ENCODE measurements at places on chromosomes 11 and 22.

GRCh38 chr22:25131198-25131887 is 68.3 kb upstream of the CRYBB3 start:
- DNase-seq: no peak

- DNase-seq: no peak
Observed at GRCh38 chr22:44623771-44624510, 78.1 kb upstream of the PRR5 start.

GRCh38 chr11:103609117-103610066 is 427.0 kb upstream of the DDI1 start:
- no peak for DNase-seq

DNA sequence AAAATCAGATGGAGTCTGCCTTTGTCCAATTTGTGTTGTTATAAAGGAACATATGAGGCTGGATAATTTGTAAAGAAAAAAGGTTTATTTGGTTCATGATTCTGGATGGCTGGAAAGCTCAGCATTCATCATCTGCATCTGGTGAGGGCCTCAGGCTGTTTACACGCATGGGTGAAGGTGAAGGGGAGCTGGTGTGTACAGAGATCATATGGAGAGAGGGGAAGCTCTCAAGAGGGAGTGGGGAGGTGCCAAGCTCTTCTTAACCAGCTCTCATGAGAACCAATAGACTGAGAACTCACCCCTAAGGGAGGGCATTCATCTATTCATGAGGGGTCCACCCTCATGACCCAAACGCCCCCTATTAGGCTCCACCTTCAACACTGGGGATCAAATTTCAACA is 40.0 kb downstream of the NEU3 start:
- DNase-seq: no peak

DNA sequence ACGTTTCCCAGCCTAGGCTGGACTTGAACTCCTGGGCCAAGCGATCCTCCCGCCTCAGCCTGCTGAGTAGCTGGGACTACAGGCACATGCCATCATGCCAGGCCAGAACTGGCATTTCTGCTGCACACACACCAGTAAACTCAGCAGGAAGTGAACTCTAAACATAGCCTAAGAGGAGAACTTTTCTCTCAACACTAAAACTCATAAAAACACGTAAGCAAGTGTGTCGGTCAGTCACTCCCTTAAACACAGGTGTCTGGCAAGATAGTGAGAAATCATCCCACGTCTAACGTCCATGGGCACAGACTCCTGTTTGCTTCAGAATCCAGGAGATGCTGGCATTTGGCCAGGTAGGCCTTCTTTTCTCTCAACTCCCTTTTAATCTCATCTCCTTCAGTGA is 104.8 kb downstream of the RPL27A start:
- no peak for DNase-seq

- no peak for DNase-seq
Observed at GRCh38 chr11:77079666-77080065, 12.9 kb downstream of the CAPN5 start.

DNA sequence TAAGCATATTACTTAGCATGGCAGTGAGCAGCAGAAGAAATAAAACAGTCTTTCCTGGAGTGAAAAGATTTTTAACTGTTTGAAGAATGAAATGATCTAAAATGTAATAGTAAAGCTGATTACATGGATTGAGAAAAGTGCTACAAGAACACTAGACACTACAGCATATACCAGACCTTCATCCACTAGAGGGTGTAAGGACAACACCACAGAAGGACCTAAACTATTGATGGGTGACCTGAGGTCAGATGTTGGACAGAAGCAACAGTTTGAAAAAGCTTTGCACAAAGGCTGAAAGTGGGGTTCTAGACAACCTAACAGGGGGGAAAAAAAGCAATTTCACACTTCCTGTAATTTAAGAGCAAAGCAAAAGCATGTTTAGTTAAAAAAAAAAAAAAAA is 97.7 kb downstream of the RBFOX2 start:
- DNase-seq: no peak

- no peak for DNase-seq
Observed at GRCh38 chr11:8080069-8080670, 841 bp upstream of the TUB start.

DNA sequence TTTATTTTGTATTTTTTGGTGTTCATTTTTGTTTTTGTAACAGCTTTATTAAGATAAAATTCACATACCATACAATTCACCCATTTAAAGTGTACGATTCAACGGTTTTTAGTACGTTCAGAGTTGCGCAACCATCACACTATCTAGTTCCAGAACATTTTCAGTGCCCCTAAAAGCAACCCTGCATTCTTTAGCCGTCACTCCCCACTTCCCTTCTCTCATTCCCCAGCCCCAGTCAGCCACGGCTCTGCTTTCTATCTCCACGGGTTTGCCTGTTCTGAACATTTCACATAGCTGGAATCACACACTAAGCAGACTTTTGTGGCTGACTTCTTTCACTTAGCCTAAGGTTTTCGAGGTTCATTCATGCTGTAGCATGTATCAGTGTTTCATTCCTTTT is 9.6 kb upstream of the KCNQ1OT1 start:
- DNase-seq: no peak

GRCh38 chr11:72309641-72310040 is 65.7 kb upstream of the PHOX2A start:
- no peak for DNase-seq

DNA sequence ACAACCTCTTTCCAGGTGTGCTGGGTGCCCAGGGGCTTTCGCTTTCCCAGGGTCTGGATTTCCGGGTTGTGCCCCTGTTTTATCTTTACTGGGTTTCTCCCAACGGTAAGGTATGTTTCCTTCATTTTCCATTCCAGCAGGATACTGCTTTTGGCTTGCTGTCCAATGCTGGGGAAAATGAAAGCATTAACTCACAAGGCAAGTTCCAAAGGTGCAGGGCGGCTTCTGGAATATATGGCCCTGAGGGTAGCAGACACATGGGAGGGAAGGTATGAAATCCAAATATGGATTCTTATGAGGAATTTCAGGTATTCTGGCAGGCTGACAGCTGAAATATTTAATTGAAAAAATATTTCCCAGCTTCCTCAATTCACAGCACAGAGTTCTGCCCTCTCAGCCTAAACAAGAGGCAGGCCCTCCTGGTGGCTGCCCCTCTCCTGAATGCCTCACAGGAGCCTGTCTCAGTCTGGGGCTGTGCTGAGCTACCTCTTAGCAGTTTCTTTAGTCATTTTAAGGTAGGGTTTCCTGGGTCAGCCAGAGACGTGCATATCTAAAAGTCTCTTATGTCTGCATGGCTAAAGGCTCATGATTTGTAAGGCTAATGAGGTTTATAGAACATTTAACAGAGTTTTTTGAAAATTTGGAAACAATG is 318.6 kb upstream of the B3GAT1 start:
- DNase-seq: no peak

DNA sequence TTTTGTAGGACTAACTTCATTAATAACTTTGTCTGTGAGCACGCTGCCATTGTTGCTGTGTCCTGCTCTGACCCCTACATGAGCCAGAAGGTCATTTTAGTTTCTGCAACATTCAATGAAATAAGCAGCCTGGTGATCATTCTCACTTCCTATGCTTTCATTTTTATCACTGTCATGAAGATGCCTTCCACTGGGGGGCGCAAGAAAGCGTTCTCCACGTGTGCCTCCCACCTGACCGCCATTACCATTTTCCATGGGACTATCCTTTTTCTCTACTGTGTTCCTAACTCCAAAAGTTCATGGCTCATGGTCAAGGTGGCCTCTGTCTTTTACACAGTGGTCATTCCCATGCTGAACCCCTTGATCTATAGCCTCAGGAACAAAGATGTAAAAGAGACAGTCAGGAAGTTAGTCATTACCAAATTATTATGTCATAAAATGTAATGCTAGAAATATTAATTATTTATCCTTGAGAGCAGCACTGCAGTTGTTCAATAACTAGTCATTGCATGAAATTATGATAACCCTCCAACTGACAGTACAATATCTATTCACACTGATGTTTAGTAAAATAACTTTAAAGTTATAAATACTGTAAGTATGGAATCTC is 46.4 kb upstream of the OR5D13 start:
- no peak for DNase-seq

DNA sequence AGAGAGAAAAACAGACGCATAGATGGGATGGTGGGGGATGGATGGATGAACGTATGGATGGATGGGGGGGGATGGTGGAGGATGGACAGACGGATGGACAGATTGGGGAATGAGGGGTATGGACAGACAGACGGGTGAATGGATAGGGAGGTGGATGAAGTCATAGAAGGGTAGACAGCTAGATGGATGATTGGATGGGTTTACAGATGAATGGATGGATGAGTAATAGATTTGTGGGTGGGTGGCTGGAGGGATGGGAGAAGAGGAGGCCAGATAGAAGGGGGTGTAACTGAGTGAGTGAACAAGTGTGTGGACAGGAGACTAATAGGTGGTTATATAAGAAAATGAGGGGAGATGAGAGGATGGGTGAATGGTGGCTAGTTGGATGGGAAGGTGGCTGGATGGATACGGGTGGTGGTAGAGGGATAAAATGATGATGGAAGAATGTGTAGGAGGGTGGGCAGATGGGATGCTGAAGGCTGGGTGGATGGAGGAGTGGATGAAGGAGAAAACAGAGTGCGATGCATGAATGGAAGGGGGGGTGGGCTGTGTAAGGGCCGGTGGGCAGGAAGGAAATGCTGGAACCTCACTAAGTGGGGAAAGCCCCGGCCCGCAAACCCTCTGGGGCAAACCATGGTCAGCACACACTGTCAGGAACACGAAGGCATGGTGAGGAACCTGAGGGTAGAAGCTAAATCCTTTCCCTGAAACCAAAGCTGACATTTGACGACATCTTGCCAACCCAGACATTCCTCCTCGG is 21.6 kb downstream of the ARVCF start:
- no peak for DNase-seq

DNA sequence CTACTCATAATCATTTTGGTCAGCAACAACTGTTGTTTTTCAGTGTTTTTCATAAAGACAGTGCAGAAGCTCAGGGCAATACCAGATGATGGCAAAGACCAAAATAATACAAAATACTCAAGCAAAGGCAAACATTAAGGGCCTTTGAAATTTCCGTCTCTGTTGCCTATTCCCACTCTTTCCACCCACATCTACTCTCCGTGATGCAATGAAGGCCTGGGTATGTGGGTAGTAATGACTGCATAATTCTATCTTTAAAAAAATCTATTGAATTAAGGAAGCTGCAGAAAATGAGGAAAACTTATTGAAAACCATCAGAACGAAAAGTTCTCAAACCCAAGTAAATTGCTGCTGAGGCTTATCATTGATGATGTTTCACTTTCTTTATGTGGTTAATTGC is 203.3 kb downstream of the MAML2 start:
- DNase-seq: no peak

- no peak for DNase-seq
Observed at GRCh38 chr11:13429836-13430235, 33.2 kb downstream of the BTBD10 start.

- DNase-seq: no peak
Observed at GRCh38 chr22:29195964-29196666, 9.6 kb upstream of the EMID1 start.

- DNase-seq: no peak
Observed at GRCh38 chr11:8360086-8360828, 96.6 kb upstream of the LMO1 start.

All from CD4-positive, alpha-beta T cell treated with Interleukin-1 beta for 1 hour (primary cell).